ENCODE measurements at places on chromosomes 11 and 22.
A peak's percentile ranks its signal among the peaks of the same experiment; 100 is the strongest.

DNA sequence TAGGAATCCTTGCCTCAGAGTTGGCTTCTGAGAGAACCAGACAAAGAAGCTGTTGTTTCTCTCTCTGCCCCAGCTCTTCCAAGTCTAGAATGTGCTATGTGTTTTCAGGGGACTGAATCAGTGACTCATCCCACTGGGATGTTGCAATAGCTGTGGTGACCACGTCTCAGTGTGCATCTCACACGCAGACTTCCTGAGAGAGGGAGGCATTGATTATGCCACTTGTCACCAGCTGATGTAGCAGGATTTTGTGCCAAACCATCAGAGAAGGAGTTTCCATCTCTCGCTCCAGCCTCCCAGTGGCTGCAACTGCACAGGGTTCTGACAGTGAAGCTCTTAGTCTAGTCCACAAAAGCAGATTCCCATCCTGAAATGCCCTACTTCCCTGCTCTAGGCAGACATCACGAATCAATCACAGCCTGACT lies 455.8 kb downstream of the MIAT start:
- DNase-seq: no peak

- no peak for DNase-seq
These were observed 122.4 kb downstream of the WT1 start for GRCh38 chr11:32312865-32313403.

DNA sequence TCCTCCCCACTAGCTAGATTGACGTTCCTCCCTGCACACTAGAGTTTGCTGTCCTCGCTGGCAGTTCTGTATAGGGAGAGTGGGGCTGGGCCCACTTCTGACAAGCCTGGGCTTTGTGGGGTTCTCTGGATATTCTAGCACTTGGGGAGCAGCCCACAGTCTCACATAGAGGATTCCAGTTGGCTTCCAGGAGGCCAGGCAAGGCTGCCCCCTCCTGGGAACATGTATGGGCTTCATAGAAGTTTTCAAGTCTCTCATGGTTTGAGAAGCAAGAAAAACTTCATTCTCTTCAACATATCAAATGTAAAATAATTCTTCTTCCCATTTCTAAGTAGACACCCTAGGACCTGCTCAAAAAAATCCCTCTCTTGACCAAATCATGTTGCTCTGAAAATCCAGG lies 87.5 kb downstream of the NAV2 start:
- DNase-seq: no peak

DNA sequence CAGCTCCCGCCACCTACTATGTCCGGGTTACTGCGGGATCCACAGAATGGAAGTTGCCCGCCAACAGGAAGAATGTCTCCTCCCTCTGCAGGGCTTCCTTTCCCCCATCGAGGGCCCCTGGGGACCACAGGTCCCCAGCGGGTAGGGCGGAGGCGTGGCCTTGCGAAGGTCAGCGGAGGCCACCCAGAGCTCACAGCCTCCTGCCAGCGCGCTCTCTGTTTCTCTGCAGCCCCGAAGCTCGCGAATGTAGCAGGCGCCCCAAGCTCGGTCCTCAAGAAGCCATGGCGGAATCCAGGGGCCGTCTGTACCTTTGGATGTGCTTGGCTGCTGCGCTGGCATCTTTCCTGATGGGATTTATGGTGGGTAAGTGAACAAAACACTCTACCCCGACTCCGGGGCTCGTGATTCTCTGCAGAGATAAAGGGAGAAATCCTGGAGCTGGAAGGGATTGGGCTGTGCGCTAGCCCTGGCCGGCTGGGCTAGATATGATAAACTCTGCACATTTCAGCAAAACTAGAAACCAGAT lies at the start of gene NAALAD2:
Gene NAALAD2 (plus strand): TSS at position 186 of the 526 bp plus-strand sequence. CDS start 96 bp downstream, at position 282.
- DNase-seq: no peak

- DNase-seq: no peak
These were observed 81.6 kb upstream of the ZC3H12C start for GRCh38 chr11:110011595-110011994.

DNA sequence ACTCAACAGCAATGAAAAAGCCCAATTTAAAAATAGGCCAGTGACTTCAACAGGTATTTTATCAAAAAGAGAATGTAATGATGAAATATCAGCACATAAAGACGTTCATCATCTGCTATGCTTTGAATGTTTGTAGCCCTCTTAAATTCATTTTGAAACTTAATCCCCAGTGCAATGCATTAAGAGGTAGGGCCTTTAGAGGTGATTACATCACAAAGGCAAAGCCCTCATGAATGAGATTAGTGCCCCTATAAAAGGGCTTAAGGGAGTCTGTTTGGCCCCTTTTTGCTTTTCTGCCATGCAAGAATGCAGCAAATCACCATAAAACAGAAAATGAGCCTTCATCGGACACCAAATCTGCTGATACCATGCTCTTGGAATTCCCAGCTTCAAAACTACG lies 637.0 kb downstream of the DLG2 start:
- DNase-seq: no peak

GRCh38 chr11:6419009-6419631 lies at the start of gene APBB1:
Gene APBB1 (minus strand): TSS chr11:6419094. CDS start chr11:6411347, 7,747 bp downstream.
- DNase-seq: no peak

GRCh38 chr11:66220566-66220935 lies 47.9 kb upstream of the RAB1B start:
- no peak for DNase-seq

DNA sequence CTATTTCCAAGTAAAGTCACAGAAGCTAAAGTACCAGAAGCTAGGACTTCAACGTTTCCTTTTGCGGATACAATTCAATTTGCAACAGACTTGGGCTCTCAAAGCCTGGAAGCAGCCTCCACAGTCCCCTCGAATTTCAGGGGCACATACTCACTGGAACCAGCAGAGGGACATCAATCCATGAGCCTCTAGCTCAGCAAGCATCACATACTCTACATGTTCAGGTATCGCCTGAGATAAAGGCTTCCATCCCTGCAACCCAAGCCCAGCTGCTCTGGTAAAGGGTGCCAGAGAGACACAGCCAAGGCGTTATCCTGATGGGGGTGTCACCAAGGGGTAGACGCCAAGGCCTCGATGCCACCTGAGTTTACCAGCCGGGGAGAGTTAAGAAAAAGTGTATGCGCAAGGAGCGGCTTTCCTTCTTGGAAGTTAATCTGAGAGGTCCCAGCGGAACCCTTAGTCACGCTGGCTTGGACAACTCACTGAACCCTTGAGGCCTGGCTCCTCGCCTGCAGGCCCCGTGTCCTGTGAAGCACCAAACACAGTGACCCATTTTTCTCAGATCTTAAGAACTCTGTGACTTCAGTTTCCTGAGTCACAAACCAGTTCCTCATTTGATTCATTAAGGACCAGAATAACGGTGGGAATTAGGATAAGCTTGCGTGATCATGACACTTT lies 13.0 kb downstream of the LTO1 start:
- no peak for DNase-seq

DNA sequence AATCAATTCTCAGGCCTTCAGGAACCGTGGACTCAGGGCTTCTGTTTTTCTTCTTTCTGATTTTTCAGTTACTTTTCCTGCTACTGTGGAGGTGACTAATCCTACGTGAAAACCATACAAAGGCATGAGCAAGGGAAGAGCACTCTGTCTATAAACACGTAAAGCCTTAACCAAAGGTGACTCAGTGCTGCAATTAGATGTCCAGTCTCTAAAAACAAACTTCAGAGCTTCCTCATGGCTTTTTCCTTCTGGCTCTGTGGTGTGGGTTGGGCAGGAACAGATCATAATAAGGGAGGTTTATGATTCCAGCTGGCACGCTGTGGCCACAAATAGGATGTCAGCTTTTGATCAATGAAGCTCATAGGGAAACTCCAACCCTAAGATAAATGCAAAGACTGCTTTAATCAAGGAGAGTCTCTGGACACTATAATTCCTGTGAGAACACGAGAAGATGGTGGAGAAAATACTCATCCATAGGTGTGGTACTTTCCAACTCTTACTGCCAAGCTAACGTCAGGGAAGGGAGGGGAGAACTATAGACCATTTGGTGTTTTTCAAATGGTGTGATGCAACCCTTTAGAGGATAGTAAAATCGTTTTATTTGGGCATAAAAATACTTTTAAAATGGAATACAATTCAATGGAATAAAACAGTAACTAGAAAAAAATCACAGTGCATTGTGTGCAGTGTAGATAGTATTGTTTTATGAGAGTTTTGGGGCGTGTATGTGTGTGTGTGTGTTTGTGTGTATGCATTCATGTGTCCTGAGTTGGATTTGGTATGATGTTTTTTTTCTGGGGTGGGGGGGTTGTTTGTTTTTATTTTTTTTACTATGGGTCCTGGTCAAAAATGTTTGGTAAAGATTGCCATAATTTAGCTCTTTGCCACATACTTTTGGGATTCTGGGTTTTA lies at the start of gene NXPE2:
Gene NXPE2 (plus strand): TSS at position 403 of the 912 bp plus-strand sequence. CDS start 49 bp downstream, at position 452.
- no peak for DNase-seq

DNA sequence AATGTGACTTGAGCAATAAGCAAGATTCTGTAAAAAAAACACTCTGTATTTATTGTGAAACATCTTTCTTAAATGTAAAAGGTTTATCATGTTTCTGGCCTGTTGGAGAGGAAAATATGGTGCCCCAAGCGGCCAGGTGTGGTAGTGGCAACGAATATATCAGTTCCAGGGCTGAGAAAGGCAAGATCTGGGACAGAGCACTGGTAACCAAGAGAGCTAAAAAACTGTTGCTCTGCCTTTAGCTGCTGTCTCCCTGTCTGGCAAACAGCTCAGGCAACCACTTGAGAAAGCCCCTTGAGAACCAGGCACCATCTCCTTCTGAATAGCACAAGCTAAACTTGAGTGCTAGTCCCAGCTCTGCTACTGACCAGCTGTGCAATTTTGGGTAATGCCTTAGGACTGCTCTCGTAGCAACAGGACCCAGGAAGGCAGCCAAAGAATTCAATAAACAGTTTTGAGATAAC lies 129.9 kb downstream of the KCNC1 start:
- DNase-seq: no peak

DNA sequence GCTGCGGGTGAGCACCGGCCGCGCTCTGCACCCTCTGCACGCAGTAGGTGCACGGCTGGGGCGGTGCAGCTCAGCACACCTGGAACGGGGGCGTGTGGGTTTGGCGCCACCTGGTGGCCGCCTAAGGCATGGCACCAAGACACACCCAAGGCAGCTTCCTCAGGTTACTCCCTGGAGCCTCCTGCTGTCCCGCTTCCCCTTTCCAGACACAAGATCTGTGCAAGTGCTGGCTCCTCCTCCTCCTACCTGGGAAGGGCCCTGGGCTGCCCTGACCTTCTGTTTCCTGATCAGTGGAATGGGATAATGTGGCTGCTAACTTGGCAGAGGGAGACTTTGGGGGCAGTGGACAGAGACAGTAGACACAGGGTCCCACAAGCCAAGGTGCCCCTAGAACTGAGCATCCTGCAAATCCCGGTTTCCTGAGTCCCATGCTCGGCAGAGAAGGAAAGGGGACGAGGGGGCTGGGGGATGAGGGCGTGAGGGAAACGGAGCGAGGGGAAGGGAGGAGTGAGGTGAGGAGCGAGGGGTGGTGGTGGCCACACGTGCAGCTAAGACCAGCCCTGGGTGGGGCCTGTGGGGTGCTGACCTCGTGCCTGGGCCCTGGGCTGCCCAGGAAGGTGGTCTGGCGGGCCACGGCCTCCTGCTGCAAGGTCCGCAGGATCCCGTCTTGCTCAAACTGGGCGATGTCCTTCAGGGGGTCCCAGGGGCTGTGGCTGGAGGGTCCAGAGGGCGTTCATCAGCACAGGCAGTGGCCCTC lies 34.8 kb upstream of the CARS1 start:
- peak; percentile 24 for DNase-seq

DNA sequence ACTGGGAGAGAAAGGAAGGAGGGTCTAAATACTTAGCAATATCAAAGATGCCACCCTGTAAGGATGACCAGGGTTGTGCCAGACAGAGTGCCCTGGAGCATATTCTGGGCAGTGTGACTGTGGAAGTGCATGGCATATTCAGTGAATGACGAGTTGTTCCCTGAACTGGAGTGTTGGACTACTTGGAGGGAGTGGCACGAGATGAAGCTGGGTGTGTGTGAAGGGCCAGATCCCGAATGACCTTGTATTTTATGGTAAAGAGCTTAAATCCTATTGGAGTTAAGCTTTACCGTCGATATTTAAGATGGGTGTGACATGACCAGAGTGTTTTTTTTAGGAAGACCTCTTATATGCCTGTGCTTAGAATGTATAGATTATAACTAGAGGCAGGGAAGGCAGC lies 48.8 kb downstream of the STIM1 start:
- no peak for DNase-seq

DNA sequence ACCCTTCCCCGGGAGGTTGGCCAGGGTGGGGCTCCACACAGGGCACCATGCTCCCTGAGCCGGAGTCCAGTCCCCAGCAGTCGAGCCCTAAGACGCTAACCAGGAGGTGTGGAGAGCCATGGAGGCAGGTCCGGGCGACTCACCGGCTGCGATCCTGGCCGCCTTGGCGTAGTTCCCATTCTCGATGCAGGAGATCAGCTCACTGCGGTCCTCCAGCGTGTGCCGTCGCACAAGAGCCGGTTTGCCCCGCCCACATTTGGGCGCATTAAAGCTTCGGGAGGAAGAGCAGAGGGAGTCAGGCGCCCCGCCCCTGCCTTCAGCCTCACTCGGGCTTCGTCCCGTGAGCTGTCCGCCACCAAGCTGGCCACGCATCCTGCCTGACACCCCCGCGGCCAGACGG lies 50.8 kb downstream of the BRD1 start:
- DNase-seq: no peak

DNA sequence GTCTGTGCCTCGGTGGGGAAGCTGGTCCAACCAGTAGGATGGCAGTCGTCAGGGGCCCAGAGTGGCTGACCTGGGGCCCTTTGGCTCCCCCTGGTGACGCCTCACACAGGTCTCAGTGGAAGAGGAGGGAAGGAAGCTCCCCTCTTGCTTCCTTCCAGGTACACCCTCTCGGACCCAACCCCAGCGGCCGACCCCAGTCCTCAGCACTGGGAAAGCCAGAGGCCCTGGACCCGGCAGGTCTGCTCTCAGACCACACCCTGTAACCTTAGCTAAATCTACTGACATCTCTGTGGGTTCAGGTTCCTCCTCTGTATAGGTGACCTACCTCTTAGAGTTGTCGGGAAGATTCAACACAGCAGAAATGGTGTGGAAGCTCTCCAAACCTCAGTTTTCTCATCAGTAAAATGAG lies 3.4 kb upstream of the SCUBE1 start:
- peak; percentile 22 for DNase-seq

GRCh38 chr11:62805961-62806441 lies 761 bp upstream of the NXF1 start:
- no peak for DNase-seq

DNA sequence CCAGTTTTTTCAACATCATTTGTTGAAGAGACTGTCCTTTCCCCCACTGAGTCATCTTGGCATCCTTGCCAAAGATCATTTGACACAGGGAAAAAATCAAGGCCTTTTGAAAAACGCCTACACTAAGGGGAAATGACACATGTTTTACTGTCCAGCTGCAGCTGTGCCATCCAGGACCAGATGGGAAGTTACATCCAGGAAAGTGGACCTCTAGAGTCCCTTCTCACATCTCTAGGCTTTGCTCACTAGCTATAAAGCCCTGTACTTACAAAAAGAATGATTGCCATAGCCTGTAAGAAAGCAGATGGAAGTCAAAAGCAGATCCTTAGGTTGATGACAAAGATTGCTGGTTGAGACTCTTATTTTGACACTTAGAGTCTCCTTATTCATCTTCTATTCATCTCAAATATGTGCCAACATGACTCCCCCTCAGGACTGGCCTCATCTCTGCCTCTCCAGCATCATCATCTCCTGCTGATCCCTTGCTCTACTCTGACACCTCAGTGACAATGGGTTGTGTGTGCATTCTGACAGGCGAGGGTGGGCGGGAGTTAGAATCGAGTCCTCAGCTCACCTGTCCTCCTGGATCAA lies 22.8 kb downstream of the OSBP2 start:
- DNase-seq: no peak
